Stimulated activated CD8-positive, alpha-beta memory T cell treated with anti-CD3 and anti-CD28 coated beads, Interleukin-4, amount 100 ng/mL, for 48 hours (primary cell): ENCODE measurements at places on chromosomes 3 and 15.
A peak's percentile ranks its signal among the peaks of the same experiment; 100 is the strongest.

GRCh38 chr3:81585056-81585455 is 176.4 kb downstream of the GBE1 start:
- DNase-seq, result no peak

- DNase-seq, result no peak
Observed at GRCh38 chr3:126372413-126373145, 15.4 kb upstream of the KLF15 start.

- DNase-seq, result peak; percentile 10
Observed at GRCh38 chr15:99443056-99443756, 122.6 kb upstream of the MEF2A start.

GRCh38 chr3:166829896-166830295 is 550.2 kb downstream of the ZBBX start:
- DNase-seq, result no peak

- DNase-seq, result peak; percentile 21
Observed at GRCh38 chr15:80966431-80967197, 23.0 kb downstream of the MESD start.

- DNase-seq, result no peak
Observed at GRCh38 chr3:73453666-73454065, 171.1 kb downstream of the PDZRN3 start.

- no peak for DNase-seq
Observed at GRCh38 chr15:70088887-70089691, 8.6 kb downstream of the TLE3 start.

- DNase-seq, result peak; percentile 22
Observed at GRCh38 chr15:77905301-77905920, 172.1 kb downstream of the TBC1D2B start.

DNA sequence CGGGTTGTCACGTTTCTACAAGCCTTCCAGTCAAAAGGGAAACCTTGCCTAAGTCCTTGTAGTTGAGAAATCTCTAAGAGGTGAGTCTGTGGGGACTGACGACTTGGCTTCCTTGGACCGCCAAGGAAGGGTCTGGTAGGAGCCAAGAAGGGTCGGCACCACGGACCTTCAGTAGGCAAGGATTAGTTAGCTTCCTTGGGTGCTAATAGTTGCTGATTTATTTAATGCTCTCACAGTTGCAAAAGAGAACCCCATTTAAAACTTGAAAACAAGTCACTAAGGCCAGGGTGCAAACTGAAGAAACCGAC is 361 bp upstream of the LCMT2 start:
- DNase-seq, result no peak

GRCh38 chr3:61617041-61617440 is 55.7 kb downstream of the PTPRG start:
- DNase-seq, result no peak

GRCh38 chr3:196288141-196288460 is 575 bp upstream of the PCYT1A start:
- DNase-seq, result no peak

GRCh38 chr3:13686367-13687160 is 137.6 kb downstream of the FBLN2 start:
- no peak for DNase-seq

DNA sequence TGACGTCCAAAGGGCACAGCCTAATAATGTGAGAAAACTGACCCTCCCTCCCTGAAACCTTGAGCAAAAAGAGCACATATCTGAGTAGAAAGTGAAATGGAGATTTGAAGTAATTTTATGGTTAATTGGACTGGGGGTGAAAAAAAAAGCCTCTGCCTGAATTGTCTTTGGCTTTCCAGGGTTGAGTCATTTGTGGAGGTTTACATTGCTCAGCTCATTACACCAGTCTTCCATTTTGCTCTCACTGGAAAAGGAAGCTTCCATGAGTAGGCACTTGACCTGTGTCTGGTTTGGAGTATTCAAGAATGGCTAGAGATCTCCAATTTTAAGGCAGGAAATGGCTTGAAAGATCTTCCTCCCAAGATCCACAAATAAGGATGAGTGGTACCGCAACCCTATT is 273.9 kb downstream of the PDCD6IP start:
- no peak for DNase-seq
